Esophagus mucosa (tissue), 1 donor: ENCODE measurements at places on chromosomes 13 and 19. TPM values are rescaled to one million over a fixed set of nuclear protein-coding genes. Genes with fewer than 3 reads are reported as not detected.

- ATAC-seq = no peak
Measured at GRCh38 chr19:48713041-48713863, 6.3 kb downstream of the MAMSTR start.

DNA sequence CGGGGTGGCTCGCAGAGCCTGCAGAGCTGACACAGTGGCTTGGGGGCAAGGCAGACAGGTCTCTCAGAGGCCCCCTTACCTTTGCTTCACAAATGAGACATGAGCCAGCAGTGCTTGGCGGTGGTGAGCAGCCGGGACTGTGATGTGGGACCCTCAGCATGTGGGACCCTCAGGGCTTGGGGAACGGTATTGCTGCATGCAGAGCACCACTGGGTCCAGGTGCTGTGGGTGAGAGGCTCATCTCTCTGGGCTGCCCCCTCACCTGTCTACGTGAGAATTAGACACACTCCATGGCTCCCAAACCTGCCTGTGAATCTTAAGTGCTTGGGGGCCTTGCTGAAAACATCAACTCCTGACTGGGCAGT, 106.6 kb downstream of the COL4A2 start:
- ATAC-seq = no peak

- ATAC-seq = no peak
Measured at GRCh38 chr19:33752018-33752800, 44.5 kb upstream of the KCTD15 start.

DNA sequence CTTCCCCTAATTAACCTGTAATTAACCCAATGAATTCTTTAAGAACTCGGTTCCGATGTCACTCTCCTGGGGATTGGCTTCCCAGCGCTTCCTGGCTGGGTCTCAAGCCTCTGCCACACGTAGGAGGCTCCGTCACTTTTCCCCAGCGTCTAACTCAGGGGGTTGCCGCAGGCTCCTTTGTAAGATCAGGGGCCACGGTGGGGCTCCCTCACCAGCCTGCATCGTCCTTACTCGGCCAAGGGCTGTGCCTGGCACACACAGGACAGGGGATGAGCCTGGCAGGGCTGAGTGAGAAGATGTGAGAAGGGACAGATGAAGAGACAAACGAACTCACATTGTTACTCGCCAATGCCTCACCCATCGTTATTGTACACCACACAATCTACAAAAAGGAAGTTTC, 20.9 kb upstream of the ATP11A start:
- ATAC-seq = no peak

DNA sequence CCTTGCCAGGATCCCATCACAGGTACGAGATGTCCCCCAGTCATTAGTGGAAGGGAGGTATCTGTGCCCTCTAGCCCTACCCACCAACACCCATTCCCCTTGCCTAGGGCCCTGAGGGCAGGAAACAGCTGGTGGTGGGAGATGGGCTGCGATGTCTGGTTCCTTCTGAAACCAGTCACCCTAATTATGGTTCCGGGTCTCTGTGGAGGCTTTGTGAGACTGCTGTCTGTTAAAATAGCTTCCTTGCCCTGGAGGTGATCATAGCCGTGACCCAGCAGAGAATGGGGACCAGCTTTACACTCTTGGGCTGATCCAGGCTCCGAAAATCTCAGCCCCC, 5.5 kb downstream of the ALDH16A1 start:
- no peak for ATAC-seq

DNA sequence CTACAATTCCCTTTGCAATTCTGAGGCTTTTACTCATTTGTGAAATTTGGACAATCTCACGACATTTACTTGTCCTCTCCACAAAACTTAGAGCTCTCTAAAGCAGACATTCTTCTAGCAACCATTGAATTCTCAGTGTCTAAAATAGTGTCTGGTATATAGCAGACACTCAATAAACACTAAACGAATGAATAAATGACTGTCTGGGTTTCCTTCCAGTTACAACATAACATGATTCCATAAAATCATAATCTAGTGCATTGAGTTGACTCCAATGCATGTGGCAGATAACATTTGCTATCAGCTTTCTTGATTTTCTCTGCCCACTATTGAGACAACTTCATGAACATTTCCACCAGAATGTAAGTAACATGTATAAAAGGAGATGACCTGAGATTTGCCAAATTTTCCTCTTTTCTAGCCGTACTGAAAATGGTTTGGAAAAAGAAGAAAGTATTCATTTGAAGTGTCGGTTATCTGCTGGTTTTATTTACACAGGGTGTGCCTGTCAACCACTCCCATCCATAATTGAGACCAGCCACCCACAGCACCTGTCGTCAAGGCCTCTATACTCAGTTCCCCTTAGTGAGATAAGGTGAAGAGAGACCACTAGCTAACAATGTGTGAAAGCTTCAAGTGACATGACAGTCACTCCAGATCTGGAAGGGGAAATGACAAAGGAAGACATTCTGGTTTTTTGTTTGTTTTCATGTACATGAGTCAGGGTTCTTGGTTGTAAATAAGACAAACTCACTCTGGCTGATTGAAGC, 4.8 kb upstream of the SERP2 start:
- no peak for ATAC-seq

PDCD2L gene
- 6.7 TPM for total RNA-seq

CCDC8 gene
- 0.80 TPM for total RNA-seq

ZNF724 gene
- total RNA-seq = 2.6 TPM

KLHL26 gene
- 5.6 TPM for total RNA-seq
